ENCODE measurements at places on chromosomes 12 and 14.

GRCh38 chr14:33014710-33015109 is 76.0 kb downstream of the NPAS3 start:
- DNase-seq: no peak

- no peak for DNase-seq
These were observed 13.2 kb upstream of the C1S start for GRCh38 chr12:7047306-7047705.

GRCh38 chr12:64824500-64825142 is at the start of gene TBC1D30:
Gene TBC1D30, plus strand, starts transcription at chr12:64824647. Its CDS starts 233 bp downstream, at chr12:64824880.
- DNase-seq: peak; percentile 51

DNA sequence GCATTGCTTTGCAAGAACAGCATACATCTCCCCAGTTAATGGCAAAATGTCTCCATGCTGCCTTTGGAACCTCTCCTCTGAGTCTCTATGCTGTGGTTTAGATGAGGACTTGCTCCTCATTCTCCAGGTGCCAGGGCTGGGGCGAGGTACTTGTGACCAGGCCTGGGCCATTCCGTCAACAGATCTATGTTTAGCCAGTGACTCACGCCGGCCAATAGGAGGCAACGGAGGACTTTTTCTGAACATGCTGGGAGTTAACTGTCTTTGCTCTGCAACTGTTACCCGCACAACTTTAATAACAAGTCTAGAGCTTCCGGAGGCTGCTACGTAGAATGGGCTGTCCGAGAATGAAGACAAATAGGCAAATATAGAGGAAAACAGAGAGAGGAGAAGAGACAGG is 214.2 kb downstream of the GLT1D1 start:
- no peak for DNase-seq

- DNase-seq: no peak
These were observed 3.2 kb upstream of the PFKM start for GRCh38 chr12:48115957-48116356.

DNA sequence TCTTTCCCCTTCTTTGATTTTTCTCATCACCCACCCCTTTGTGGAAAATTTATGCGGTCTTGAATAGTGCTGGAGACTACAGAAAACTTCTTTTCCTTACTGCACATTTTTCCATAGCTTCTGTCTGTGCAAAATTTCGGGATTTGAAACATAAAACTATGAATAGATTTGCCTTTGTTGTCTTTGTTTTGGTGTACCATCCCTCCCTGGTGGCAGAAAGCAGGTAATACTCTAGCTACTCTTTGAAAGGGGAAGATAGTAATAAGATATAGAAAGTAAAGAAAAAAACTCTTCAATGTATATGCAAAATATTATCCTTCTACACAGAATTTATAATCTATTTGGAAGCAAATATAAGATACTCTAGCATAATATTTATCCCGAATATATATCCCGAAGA is 79.1 kb upstream of the LMO3 start:
- no peak for DNase-seq

DNA sequence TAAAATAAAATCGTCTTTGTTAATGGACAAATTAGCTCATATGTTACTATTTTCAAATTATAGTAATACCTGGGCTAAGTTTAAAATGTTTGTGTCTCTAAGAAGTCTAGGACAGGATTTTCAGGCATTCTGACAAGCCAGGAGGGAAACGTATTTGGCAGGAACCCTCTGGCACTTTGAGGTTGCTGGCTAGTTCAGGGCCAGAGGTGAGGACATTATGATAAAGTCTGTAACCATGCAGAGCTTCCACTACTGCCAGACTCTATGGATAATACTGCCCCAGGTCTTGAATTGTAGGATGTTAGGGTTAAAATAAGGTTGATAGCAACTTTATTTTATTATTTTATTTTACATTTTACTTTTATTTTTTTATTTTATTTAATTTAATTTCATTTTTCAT is 56.4 kb downstream of the RPAP3 start:
- DNase-seq: no peak

DNA sequence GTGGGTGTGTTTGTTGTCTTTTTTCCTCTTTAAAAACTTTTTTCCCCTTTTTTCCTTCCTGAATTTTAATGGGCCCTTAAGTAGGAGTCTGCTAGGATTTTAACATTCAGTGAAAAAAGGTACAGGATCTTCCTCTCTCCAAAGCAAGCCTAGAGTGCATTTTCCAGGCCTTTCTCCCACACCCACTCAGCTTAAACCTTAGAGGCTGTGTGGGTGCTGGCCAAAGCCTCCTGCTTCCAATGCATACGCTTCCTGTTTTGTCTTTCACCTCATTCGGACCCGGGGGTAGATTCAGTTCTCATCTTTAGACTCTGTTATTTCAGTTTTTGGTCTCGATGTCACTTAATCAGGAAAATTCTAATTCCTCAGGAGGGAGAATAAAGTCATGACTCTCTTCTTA is 51.2 kb downstream of the TMEM30B start:
- DNase-seq: no peak

- no peak for DNase-seq
These were observed 113.4 kb downstream of the PTPN11 start for GRCh38 chr12:112532106-112532505.

DNA sequence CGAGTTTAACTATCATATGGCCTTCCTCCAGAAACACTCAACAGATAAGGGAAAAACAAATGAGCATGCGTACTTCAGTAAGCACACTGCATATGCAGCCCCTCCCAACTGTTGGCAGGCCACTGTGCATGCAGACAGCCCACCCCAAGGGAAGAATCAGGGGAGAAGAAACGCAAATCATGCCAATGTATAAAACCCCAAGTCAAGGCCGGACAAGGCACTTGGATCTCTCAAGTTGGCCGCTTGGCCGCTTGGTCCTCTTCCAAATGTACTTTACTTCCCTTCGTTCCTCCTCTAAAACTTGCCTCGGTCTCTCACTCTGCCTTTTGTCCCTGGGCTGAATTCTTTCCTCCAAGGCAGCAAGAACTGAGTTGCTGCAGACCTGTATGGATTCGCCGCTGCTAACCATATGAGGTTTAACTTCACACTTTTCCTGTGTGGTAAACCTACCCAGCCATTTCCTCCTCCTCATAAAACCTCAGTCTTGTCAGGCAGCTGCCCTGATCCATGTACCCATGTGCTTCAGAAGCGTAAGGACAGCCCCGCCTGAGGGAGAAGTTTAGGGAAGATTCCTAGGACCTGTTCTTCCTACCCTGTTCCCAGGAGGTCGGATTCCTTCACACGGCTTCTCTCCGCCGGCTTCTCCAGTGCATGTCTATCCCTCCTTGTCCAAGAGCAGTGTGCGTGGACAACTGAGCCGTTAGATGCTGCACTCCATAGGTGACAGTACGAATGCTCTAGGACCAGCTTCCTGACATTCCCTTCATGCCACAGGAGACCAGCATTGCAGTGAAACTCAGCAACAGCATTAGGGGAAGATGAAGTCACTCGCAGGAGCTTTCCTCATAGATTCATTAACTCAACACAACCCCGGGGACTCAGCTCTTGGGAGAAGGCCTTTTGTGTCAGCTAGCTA is 188.0 kb downstream of the MON2 start:
- DNase-seq: no peak

GRCh38 chr14:74856366-74856765 is 19.6 kb downstream of the PROX2 start:
- no peak for DNase-seq

- no peak for DNase-seq
These were observed 21.3 kb upstream of the RFLNA start for GRCh38 chr12:124273630-124274029.

GRCh38 chr12:94169966-94170689 is 21.8 kb downstream of the PLXNC1 start:
- no peak for DNase-seq

DNA sequence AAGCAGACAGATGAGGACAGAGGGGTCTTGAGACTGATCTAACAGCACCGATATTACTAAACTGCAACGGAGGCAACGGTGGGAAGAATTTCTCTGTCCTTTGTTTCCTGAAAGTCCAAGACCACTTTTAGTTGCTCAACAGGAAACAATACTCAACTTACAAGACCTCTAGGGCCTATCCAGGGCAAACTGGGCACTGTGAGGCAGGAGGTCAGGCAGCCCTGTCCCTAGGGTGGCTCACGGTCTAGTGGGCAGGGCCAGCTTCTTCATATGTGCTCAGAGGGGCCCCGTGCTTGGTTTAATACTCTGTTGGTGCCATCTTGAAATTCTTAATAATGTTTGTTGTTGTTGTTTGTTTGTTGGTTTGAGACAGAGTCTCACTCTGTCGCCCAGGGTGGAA is 14.2 kb downstream of the SSH1 start:
- peak; percentile 47 for DNase-seq

DNA sequence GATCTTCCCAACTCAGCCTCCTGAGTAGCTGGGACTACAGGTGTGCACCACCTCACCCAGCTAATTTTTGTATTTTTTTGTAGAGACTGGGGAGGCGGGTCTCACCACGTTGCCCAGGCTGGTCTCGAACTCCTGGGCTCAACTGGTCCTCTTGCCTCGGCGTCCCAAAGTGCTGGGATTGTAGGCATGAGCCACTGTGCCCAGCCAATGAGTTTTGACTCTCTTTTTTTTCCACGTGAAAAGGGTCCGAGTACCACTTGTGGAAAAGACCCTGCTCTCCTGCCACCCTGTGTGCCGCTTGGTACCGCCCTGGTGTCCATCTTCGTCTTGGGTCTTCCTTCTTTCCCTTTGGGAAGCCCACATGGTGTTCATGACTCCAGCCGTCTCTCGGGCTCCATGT is 17.6 kb downstream of the TEDC1 start:
- no peak for DNase-seq

GRCh38 chr12:105060715-105061378 is 23.4 kb downstream of the ALDH1L2 start:
- no peak for DNase-seq

All from lower lobe of right lung (tissue), 2 donors.